ENCODE measurements at places on chromosomes 11 and 22. TPM values are rescaled to one million over a fixed set of nuclear protein-coding genes. Genes with fewer than 3 reads are reported as not detected.

DNA sequence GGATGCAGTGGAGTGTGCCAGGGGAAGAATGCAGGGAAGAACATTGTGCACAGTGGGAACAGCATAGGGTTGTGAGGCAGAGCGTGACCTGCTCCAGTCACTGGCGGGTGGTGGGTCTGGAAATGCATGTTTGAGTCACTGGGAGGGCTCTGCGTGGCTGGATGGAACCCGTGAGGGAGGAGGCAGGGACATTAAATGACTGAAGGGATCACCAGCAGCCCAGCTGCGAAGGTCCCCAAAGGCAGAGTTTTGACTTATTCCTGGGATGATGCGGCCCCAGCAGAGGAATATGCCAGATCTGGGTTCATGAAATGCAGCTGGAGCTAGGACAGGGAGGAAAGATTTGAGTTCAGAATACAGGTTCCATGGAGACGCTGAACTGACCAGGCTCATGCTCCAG lies 104.0 kb upstream of the FGF3 start:
- peaks cover 5% of the 10 kb centered on the region for H3K4me1 ChIP-seq
- H3K27ac ChIP-seq = no peak overlapping the region
- no peak for DNase-seq
- H3K36me3 ChIP-seq = no peaks in the 10 kb centered on the region
- no peak overlapping the region for H3K4me3 ChIP-seq

GRCh38 chr11:83970061-83970671 lies 684.0 kb upstream of the CCDC90B start:
- H3K36me3 ChIP-seq = no peaks in the 10 kb centered on the region
- H3K27me3 ChIP-seq = no peaks in the 10 kb centered on the region
- no peak overlapping the region for H3K27ac ChIP-seq
- DNase-seq = no peak
- no peaks in the 10 kb centered on the region for H3K4me1 ChIP-seq

SLC7A4 gene
- polyA plus RNA-seq = not detected

- H3K27ac ChIP-seq = no peak overlapping the region
- peaks cover 14% of the 10 kb centered on the region for H3K4me1 ChIP-seq
- H3K4me3 ChIP-seq = peak overlapping the region; percentile 84
- H3K27me3 ChIP-seq = peaks cover 10% of the 10 kb centered on the region
Observed at GRCh38 chr11:8017894-8018483, 30.9 kb downstream of the EIF3F start.

DNA sequence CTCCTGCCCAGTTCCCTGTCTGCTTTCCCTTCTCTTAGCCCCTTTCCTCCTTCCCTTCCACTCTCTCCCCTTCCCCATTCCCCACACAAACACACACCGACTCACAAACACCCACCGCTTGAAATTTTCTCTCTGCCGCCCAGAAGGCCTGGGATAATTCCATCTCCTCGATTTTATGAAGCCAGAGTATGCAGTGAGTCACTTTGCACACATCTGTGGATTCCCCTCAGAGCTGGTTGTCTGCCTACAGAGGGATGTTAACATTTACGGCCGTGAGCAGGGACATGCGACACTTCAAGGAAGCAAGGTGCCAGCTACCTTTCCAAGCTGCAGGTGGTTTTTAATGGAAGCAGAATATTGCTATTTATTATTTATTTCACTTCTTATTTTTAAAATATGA lies 332.0 kb downstream of the TENM4 start:
- H3K27ac ChIP-seq = no peak overlapping the region
- no peak overlapping the region for H3K4me3 ChIP-seq
- peaks cover 2% of the 10 kb centered on the region for H3K27me3 ChIP-seq
- no peak for DNase-seq
- no peaks in the 10 kb centered on the region for H3K36me3 ChIP-seq

UBQLNL gene
- not detected for polyA plus RNA-seq

- peaks cover 2% of the 10 kb centered on the region for H3K27me3 ChIP-seq
- no peak overlapping the region for H3K27ac ChIP-seq
- no peak overlapping the region for H3K4me3 ChIP-seq
- DNase-seq = no peak
- H3K4me1 ChIP-seq = no peaks in the 10 kb centered on the region
Observed at GRCh38 chr11:27646051-27646818, 54.0 kb downstream of the BDNF start.

OPCML gene
- polyA plus RNA-seq = not detected

- DNase-seq = no peak
- no peaks in the 10 kb centered on the region for H3K36me3 ChIP-seq
- no peaks in the 10 kb centered on the region for H3K4me1 ChIP-seq
- H3K27ac ChIP-seq = no peak overlapping the region
Observed at GRCh38 chr11:35363246-35363801, 56.0 kb downstream of the SLC1A2 start.

DNA sequence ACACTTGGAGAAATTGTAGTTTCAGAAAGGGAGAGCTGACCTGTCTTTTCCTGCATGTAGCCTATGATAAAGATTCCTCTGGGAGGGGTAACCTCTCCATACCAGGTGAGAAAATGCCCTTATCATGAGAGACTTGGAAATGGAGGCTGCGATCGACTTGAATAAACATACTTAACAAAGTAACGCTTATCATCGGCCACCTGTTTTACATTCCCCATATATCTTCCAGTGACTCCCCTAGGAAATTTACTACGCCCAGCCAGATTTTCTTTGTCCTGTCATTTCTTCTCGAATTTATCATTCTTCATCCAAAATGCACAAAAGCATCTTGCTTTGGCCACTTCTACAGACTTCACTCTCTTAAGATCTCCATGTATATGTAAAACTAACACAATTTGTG lies 143.5 kb downstream of the CCDC81 start:
- H3K27me3 ChIP-seq = peaks cover 13% of the 10 kb centered on the region
- H3K27ac ChIP-seq = no peak overlapping the region
- no peak for DNase-seq
- peaks cover 3% of the 10 kb centered on the region for H3K4me1 ChIP-seq

NXPE1 gene
- not detected for polyA plus RNA-seq

DNA sequence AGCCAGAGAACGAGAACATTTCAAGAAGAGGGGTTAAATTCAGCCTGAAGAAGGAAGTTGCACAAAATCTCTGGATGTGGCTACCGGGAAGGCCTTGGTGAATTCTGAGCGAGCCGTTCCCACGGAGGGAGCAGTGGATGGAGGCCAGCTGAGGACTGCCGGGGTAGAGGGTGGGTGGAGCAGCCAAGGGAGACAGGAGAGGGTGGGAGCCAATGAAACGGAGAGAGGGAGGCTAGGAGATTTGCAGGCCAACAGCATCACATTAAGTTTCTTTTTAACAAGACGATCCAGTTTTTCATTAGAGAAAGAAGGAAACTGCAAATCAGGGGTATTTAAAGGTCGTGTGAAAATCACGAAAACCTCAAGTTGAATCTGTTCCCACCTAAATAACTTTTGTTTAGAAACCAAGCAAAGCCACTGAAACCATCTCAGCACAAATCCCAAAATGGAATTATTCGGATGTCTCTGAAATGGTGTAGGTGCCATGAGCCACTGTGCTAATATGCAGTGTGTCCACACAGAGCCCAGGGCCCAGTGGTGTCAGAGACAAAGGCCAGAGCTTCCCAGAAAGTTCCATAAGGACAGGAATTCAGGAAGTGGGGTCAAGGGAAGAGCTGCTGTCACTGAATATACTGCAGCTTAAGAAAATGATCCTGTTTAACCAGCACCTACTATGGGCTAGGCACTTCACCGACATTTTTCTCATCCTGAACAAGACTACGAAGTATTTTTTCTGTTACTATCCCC lies 59.7 kb upstream of the SLC35C1 start:
- no peaks in the 10 kb centered on the region for H3K4me1 ChIP-seq
- DNase-seq = no peak
- H3K27ac ChIP-seq = no peak overlapping the region
- peaks cover 14% of the 10 kb centered on the region for H3K27me3 ChIP-seq

GRCh38 chr11:134580610-134580975 lies 168.6 kb upstream of the B3GAT1 start:
- H3K27ac ChIP-seq = no peak overlapping the region
- H3K27me3 ChIP-seq = peaks cover 17% of the 10 kb centered on the region
- peaks cover 51% of the 10 kb centered on the region for H3K4me1 ChIP-seq
- H3K4me3 ChIP-seq = no peak overlapping the region
- H3K36me3 ChIP-seq = no peaks in the 10 kb centered on the region

DNA sequence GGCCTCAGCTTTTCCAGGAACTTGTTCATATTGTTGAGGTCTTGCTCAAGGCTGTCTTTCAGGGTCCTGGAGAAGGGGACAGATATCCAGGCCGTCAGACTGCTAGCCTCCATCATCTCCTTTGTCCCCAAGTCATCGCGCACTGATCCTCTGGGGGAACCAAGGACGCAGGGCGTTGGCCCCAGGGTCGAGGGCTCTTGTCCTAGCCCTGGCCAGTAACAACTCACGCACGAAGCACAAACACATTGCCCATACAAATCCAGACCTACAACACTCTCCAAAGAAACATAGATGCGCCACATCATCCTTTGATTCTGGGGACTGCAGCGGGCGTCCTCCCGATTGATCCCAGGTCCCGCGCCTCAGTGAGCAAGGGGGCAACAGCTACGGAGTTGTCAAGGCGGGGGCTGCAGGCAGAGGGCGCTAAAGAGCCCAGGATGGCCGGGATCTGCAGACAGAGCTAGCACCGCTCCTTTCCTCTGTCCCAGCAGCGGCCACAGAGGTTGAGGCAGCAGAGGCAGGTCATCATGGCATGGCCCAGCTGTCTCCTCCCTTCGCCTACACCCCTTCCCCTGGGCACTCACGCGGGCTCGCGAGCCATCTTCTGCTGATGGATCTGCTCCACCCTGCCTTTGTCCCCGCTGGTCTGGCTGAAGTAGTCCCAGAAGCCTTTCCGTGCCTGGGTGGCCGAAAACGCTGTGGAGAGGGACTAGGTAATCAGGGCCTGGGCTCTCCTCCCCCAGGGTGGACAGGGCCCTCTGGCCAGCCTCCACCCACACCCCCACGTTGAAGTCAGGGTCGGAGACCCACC lies 472 bp downstream of the APOA5 start:
- H3K36me3 ChIP-seq = peaks cover 3% of the 10 kb centered on the region
- H3K27me3 ChIP-seq = peaks cover 9% of the 10 kb centered on the region
- peak overlapping the region; percentile 43 for H3K27ac ChIP-seq
- peaks cover 25% of the 10 kb centered on the region for H3K4me1 ChIP-seq
- no peak overlapping the region for H3K4me3 ChIP-seq

DNA sequence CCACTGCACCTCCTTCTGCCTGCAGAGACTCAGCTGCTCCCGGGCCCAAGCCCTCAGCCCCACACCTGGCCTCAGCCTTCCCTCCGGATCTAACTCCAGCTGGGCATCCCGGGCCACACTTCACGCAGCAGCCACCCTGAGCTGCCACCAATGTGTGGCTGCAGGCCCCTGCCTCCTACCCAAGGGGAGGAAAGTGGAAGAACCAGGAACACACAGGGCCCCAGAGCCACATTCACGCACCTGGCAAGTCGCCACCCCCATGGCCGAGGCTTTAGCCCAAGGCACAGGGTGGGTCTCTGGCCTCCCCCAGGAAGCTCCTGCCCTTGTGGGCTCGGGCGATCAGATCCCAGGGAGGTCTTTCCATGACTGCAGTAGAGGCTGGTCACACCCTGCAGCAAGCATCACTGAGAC lies 345.6 kb downstream of the CTTN start:
- no peaks in the 10 kb centered on the region for H3K36me3 ChIP-seq
- H3K4me3 ChIP-seq = no peak overlapping the region
- H3K27ac ChIP-seq = no peak overlapping the region
- peaks cover 4% of the 10 kb centered on the region for H3K27me3 ChIP-seq

GRCh38 chr11:11471201-11471600 lies 118.2 kb upstream of the CSNK2A3 start:
- no peaks in the 10 kb centered on the region for H3K36me3 ChIP-seq
- no peak for DNase-seq

HNRNPUL2 gene
- polyA plus RNA-seq = 4.8 TPM

- no peak overlapping the region for H3K4me3 ChIP-seq
- H3K27me3 ChIP-seq = no peaks in the 10 kb centered on the region
- H3K27ac ChIP-seq = no peak overlapping the region
Observed at GRCh38 chr22:20107951-20108756, 7.8 kb upstream of the RANBP1 start.

- no peak overlapping the region for H3K4me3 ChIP-seq
- peaks cover 1% of the 10 kb centered on the region for H3K27me3 ChIP-seq
- no peak for DNase-seq
Observed at GRCh38 chr22:41334215-41334614, 32.9 kb downstream of the ZC3H7B start.

TSKU gene
- not detected for polyA plus RNA-seq

DNA sequence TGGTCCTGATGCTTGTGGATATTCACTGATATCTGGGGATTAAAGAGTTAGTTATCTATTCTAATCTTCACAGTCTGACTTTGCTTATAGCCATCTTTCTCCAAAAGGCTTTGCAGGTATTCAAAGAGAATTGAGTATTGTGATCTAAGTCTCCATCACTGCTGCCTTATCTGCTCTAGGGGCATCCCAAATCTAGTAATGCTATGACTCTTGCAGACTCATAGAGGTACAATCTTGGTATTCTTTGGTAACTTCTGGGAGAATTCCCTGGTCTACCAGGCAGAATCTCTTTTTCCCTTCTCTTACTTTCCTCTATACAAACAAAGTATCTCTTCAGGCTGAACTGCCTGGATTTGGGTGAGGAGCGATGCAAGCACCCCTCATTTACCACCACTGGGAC lies 746.3 kb downstream of the JRKL start:
- H3K36me3 ChIP-seq = no peaks in the 10 kb centered on the region
- no peaks in the 10 kb centered on the region for H3K27me3 ChIP-seq
- no peak for DNase-seq
- H3K4me3 ChIP-seq = no peak overlapping the region
- no peak overlapping the region for H3K27ac ChIP-seq

Data from immature natural killer cell (primary cell).